H4 (cell line): ENCODE measurements at places on chromosomes 1 and 21. TPM values are rescaled to one million over a fixed set of nuclear protein-coding genes. Genes with fewer than 3 reads are reported as not detected.

DNA sequence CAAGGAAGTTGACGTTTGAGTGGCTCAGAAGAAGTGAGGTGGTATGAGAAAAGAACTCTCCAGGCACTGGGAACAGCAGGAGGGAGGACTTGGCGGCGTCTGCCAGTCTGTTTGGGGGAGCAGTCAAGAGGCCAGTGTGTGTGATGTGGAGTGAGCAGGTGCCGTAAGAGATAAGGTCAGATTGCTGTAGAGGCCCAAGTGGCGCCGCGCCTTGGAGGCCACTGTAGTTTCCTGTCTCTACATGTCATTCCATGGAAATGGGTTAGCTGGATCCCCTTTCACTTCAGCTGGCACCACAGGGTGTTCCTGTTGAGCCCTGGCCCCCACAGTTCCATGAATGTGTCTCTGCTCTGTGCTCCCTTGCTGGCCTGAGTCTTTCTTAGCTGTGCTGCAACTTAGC lies 35.5 kb upstream of the PTPRF start:
- DNase-seq = no peak

- peak; percentile 95 for DNase-seq
These were observed 39.9 kb downstream of the AKNAD1 start for GRCh38 chr1:108817016-108817415.

DNA sequence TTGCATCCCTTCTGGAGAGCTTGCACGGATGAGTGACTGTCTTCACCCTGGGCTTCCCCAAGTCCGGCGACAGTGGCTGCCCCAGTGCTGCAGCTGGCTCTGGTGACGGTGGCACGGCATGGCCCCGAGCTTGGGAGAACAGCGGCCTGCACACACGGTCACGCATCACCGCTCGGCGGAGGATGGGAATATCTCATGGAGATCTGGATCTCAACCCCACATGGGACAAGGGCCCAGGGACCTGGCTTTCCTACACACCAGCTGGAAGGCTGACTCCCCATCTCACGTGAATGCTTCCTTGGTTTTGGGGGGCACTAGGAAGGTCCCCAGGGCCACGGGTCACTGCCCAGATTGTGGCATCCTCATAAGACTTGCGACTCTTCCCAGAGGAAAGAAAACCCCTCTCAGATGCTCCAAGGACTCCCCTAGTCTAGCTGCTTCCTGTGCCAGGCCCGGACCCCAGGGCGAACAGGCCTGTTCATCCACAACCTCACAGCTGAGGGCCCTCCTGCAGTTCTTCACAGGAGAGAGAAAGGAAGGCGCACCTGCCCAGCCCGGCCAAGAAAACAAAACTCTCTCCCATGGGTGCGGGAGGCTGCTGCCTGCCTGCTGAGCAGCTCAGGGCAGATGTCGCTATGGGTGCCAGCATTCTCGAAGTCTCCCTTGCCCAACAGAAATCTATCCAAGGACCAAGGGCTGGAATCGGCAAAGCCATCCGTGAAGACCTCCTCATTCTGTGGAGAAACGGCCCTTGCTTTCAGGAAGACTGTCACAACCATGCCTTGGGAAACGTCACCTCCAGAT lies 9.9 kb downstream of the CFAP410 start:
- DNase-seq = no peak

- no peak for DNase-seq
These were observed 35.1 kb downstream of the CATSPERE start for GRCh38 chr1:244496186-244496585.

DNA sequence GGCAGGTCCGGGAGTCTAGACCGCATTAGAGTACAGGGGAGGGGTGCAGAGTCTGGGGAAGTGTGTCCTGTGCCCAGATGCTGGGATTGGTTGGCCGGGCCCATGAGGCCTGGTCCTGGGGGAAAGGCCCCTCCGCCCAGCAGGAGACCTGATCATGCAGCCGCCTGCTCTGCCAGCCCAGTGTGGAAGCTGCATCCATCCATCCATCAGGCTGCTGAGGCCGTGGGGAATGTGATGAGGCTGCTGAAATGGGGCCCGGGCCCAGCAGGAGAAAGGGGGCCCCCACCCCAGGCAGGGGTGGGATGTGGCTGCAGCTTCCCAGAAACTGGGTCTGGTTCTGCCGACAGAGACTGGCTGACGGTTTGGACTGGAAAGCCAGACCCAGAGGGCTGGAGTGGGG lies 37.2 kb downstream of the EPHA2 start:
- DNase-seq = no peak

The WDR64 gene
- total RNA-seq = not detected in 2 replicates

The CD52 gene
- 3.0 TPM in 1 of 2 replicates, not detected in the other for total RNA-seq

The KAZN gene
- 0.51 and 1.6 TPM in 2 replicates for total RNA-seq

The GCSAML gene
- total RNA-seq = 0.29 and 1.9 TPM in 2 replicates

DNA sequence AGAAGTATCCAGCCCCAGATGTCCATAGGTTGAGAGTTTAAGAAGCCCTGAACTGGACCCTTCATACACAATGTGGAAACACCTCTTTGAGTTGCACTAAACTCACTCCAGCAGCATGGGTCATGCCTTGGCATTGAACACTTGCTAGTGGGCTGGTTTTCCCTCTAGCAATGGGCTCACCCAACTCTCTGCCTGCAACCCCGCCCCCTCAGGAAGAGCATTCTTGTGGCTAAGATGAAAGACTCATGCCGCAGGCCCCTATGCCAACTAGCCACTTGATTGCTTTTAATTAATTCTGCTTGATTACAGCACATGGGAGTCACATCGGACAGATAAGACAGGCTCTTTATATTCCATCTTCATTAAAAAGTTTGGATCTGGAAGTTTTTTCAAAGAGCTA lies 136.5 kb upstream of the GJB5 start:
- no peak for DNase-seq

DNA sequence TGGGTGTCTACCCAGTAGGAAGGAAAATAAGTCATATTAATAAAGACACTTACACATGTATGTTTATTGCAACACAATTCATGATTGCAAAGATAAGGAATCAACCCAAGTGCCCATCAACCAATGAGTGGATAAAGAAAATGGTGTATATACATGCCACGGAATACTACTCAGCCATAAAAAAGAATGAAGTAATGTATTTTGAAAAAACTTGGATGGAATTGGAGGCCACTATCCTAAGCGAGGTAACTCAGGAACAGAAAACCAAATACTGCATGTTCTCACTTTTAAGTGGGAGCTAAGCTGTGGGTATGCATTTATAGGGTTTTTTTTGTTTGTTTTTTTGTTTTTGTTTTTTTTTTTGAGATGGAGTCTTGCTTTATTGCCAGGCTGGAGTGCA lies 49.1 kb downstream of the VANGL2 start:
- DNase-seq = no peak

The PLXNA2 gene
- 0.80 and 0.89 TPM in 2 replicates for total RNA-seq

The AADACL3 gene
- total RNA-seq = not detected in 2 replicates

- no peak for DNase-seq
These were observed 239.8 kb downstream of the TRABD2B start for GRCh38 chr1:47757226-47757975.

- DNase-seq = no peak
These were observed 67.0 kb upstream of the CD34 start for GRCh38 chr1:207977876-207978275.

DNA sequence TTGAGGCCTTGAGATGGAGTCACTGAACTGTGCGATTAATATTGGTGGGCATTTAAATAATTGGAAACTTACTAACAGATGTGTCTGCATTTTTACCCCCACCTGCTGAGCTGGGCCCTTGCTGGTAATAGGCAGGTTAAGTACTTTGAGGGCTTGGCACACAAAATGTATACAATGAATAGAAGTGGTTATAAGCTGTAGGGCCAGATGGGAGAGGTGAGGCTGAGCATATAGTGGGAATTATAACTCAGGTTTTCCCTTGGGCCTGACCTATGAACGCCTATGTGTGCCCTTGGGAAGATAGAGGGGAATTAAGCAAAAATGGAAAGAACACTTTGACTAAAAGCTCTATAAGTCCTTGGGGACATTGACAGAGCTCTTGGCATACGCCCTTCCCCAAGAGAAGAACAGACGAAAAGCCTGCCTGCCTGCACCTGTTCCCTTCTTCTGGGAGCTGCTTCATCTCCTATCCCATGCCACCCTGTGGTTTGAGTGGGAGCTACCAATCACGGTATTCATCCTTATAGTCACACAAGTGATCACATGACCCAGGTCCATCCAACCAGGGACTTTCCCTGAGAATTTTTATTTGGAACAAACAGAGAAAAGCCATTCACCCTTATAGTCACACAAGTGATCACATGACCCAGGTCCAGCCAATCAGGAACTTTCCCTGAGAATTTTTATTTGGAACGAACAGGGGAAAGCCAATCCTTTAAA lies 260.7 kb upstream of the CSF3R start:
- no peak for DNase-seq

DNA sequence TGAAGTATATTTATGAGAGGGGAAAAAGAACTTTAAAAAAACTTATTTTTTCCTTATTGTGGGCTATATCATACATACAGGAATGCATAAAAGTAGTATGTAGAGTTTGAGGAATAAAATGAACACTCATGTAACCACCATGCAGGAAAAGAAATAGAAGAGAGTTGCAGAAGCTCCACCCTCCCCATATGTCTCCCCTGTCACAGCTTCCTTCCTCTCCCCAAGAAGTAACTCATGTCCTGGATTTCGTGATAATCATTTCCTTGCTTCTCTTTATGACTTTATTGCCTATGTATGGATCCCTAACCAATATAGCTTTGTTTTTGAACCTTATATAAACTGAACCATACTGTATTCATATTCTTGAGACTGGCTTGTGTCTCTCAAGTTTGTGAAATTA lies 126.4 kb downstream of the ZZZ3 start:
- DNase-seq = no peak

DNA sequence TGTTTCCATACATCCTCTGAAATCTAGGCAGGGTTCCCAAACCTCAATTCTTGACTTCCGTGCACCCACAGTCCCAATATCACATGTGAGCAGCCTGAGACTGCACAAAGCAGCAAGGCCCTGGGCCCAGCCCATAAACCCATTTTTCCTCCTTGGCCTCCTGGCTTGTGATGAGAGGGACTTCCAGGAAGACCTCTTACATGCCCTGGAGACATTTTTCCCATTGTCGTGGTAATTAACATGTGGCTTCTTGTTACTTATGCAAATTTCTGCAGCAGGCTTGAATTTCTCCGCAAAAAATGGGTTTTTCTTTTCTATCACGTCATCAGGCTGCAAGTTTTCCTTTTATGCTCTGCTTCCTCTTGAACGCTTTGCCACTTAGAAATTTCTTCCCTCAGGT lies 3.3 kb upstream of the PIGK start:
- no peak for DNase-seq

GRCh38 chr1:74396462-74396861 lies 115.9 kb downstream of the LRRC53 start:
- no peak for DNase-seq

- peak; percentile 38 for DNase-seq
These were observed 104.0 kb upstream of the PPM1J start for GRCh38 chr1:112818990-112819689.

GRCh38 chr1:197614916-197615692 lies 160.2 kb downstream of the DENND1B start:
- peak; percentile 42 for DNase-seq

DNA sequence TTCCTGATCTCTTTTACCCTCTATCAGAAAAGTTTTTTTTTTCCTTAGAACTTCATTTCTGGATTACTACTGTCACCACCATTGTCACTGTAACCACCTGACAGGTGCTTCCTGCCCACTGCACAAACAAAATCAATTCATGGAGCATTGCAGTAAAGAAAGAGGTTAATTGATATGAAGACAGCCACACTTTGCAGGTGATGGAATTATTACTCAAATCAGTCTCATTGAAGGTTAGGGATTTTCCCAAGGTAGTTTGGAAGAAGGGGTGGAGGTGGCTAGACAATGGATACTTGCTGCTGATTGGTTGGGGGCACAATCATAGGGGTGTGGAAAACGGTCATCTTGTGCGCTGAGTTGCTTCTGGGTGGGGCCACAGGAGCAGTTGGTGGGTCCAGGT lies 230.8 kb upstream of the CACYBP start:
- DNase-seq = no peak

DNA sequence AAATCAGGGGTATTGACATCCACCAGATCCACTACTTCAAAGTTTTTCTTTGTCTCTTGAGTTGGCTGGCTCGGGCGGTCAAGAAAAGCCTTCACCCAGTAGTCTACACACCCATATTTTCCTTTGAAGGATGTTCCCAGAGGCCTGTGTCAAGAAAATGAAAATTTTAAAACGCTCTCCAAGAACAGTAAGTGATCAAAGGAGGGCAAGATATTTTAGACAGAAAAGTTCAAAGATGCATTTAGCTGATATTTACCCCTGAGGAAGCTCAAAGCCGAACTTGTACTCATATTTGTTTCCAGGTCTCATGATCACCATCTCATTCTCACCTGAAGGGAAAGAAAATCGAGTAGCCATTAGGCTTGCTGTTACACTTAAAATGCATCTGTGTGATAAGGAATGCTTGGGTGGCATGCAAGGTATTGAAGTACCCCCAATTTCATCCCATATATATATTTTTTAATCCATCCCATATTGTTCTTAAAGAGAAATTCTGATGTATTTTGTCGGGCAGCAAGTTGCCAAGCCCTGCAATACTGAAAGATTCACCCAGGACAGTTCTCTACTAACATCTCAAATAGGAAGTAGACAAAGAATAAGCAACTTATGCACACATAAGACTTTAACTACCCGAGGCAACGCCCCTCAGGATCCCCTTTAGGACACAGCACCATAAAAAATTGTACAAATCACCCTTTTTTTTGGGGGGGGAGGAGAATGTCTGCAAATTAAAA lies 1.1 kb downstream of the TXNIP start:
- DNase-seq = no peak

DNA sequence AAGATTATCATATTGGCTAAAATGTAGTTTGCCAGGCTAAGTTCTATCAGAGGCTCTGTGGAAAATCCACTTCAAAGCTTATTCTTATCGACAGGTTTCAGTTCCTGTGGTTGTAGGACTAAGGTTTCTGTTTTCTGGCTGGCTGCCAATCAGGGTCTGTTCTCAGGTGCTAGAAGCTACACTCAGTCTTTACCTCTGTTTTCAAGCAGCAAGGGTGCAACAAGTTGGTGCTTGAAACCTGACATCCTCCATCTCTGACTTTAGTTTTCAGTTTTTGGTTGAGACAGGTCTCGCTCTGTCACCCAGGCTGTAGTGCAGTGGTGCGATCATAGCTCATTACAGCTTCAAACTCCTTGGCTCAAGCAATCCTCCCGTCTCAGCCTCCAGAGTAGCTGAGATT lies 15.3 kb upstream of the TMCO2 start:
- DNase-seq = no peak

The PLEKHG5 gene
- total RNA-seq = 1.3 and 1.6 TPM in 2 replicates

The CXADR gene
- total RNA-seq = 15.8 and 22.3 TPM in 2 replicates
